ENCODE measurements at places on chromosomes 6 and 20.

- no peak for DNase-seq
These were observed at the start of gene LAMP5 for GRCh38 chr20:9514461-9515213. TSS of gene LAMP5 (plus strand) at chr20:9514590. CDS start at chr20:9514853, 263 bp downstream.

DNA sequence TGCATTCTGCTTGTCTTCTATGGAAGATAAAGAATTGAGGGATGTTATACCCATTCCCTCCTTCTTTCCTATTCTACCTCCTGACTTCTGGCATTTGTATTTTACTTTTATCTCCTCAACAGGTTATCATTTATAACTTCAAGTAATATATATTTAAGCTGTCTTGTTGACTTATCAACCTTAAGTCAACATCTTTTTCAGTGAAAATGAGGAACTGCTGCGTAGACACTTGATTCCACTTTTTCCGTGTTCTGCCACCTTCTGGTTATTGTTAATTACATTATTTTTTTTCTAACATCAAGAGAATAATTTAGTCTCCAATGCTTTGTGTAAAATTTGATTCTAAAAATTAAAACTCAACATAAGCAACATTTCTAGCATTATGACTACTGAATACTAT is 107.5 kb downstream of the PRKN start:
- DNase-seq, result no peak

- DNase-seq, result no peak
These were observed 171.7 kb downstream of the WDR27 start for GRCh38 chr6:169529931-169530751.

DNA sequence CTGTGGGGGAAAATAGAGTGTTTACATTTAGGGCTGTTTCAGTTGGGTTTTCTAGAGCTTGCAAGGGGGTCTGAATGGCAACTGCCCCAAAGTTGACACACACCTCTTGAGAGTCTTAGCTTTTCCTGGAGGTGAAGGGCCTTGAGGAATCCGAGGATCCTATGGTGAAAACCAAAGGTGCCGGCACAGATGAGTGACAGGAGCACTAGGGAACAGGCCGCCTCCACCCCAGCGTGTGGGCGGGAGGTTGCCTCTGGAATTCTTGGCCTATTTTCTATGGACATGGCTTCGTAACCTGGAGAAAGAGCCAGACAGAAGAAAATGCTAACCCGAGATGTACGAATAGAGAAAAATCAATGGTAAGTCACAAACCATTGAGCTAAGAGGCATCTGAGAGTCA is 283.2 kb upstream of the FOXQ1 start:
- no peak for DNase-seq
